ENCODE measurements at places on chromosomes 16 and 17. TPM values are rescaled to one million over a fixed set of nuclear protein-coding genes. Genes with fewer than 3 reads are reported as not detected.

- H3K4me1 ChIP-seq, result peaks cover 22% of the 10 kb centered on the region
- H3K27me3 ChIP-seq, result no peaks in the 10 kb centered on the region
- DNase-seq, result peak; percentile 91
- no peaks in the 10 kb centered on the region for H3K36me3 ChIP-seq
- peak within 1 kb of the TSS; percentile 72 for H3K4me3 ChIP-seq
Observed at GRCh38 chr17:3723556-3724377, at the start of gene HASPIN. Gene HASPIN (plus strand): TSS chr17:3723903. CDS start chr17:3723936, 33 bp downstream.

GRCh38 chr16:31819948-31820347, 53.7 kb upstream of the ZNF267 start:
- no peaks in the 10 kb centered on the region for H3K4me1 ChIP-seq
- H3K27ac ChIP-seq, result no peak overlapping the region
- no peak for DNase-seq
- H3K27me3 ChIP-seq, result peaks cover 3% of the 10 kb centered on the region
- no peak overlapping the region for H3K4me3 ChIP-seq

- DNase-seq, result no peak
- no peak overlapping the region for H3K27ac ChIP-seq
- no peaks in the 10 kb centered on the region for H3K4me1 ChIP-seq
- H3K4me3 ChIP-seq, result no peak overlapping the region
Observed at GRCh38 chr16:58454178-58454577, 45.8 kb upstream of the NDRG4 start.

GRCh38 chr17:50487213-50488096, 8.8 kb downstream of the RSAD1 start:
- peaks cover 5% of the 10 kb centered on the region for H3K36me3 ChIP-seq
- H3K27me3 ChIP-seq, result no peaks in the 10 kb centered on the region
- no peak overlapping the region for H3K4me3 ChIP-seq
- peaks cover 5% of the 10 kb centered on the region for H3K4me1 ChIP-seq

DNA sequence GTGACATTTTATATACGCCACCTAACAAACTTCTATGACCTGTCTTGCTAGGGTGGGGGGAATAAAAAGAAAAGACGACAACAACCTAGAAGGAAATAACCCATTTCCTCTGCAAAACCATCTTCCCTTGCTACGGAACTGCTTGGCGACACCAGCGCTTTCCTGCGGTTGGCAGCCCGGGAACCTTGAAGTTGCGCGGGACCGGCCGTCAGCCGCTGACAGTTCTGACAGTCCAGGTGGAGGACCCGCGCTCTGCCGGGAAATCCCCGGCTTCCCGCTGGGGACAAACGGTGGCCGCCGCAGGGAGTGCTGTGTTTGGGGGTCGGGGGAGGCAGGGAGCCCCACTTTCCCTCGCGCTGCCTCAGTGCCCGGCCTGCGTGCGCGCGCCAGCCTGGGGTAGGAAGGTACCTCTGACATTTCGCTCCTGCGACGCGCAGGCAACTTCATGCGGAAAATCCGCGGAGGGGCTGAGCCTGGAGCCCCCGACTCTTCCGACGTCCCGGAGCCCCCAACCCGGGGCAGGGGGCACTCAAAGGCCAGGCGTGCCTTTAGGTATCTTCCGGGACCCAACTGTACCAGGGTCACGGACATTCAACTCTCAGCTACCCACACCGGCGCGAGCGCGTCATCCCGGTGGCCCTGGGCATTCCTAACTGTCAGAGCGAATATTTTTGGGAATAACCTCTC, 516 bp downstream of the SLC16A6 start:
- no peak overlapping the region for H3K4me3 ChIP-seq
- H3K4me1 ChIP-seq, result peaks cover 23% of the 10 kb centered on the region
- no peaks in the 10 kb centered on the region for H3K36me3 ChIP-seq
- H3K27ac ChIP-seq, result no peak overlapping the region
- DNase-seq, result peak; percentile 23

GRCh38 chr17:44444735-44445105, 55.3 kb upstream of the ITGA2B start:
- H3K4me1 ChIP-seq, result no peaks in the 10 kb centered on the region
- no peak for DNase-seq
- H3K27ac ChIP-seq, result no peak overlapping the region
- no peaks in the 10 kb centered on the region for H3K36me3 ChIP-seq

DNA sequence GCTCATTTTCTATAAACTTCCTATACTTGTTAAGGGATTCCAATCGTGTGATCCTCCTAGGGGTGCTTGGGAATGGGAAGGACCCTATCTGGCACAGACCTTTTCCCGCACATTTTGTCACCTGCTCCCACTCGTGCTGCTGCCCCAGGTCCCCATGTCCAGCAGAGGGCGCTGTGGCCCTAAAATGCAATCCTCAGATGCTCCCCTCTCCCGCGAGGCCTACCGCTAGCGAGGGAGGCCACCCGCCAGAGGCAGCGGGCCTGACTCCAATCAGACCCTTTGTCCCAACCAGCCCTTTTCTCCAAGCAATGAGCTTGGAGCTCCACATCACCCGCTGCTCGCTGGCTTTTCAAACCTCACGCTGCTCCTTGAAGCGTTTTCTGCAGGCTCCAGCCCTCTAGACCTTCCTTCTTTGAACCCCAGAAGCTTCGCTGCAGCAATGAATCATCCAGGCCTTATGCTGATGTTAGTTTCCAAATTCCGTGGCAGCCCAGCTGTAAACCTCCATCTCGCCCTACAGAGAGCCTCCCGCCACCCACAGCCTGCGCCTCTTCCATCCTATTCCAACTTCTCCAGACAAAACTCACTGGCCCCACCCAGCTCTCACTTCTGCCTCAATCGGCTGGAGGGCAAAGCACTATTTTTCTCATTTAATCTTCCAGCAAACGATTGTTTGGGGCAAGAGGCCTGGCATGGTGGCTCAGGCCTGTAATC, 23.6 kb upstream of the FZD2 start:
- H3K36me3 ChIP-seq, result no peaks in the 10 kb centered on the region
- H3K27me3 ChIP-seq, result no peaks in the 10 kb centered on the region
- no peak overlapping the region for H3K27ac ChIP-seq
- peak; percentile 90 for DNase-seq
- H3K4me1 ChIP-seq, result no peaks in the 10 kb centered on the region
- no peak overlapping the region for H3K4me3 ChIP-seq

GRCh38 chr16:53022374-53022773, 30.3 kb downstream of the CHD9NB start:
- H3K4me1 ChIP-seq, result no peaks in the 10 kb centered on the region
- no peak overlapping the region for H3K4me3 ChIP-seq
- H3K36me3 ChIP-seq, result no peaks in the 10 kb centered on the region
- no peak overlapping the region for H3K27ac ChIP-seq

Gene CHST5
- not detected for total RNA-seq

Gene TBC1D3I
- total RNA-seq, result not detected

Gene LGALS9B
- total RNA-seq, result not detected

Gene CFAP97D1
- total RNA-seq, result not detected

Gene P3H4
- total RNA-seq, result 22.7 TPM

Measured in body of pancreas (tissue), 4 donors.